ENCODE measurements at places on chromosomes 1 and 21.

DNA sequence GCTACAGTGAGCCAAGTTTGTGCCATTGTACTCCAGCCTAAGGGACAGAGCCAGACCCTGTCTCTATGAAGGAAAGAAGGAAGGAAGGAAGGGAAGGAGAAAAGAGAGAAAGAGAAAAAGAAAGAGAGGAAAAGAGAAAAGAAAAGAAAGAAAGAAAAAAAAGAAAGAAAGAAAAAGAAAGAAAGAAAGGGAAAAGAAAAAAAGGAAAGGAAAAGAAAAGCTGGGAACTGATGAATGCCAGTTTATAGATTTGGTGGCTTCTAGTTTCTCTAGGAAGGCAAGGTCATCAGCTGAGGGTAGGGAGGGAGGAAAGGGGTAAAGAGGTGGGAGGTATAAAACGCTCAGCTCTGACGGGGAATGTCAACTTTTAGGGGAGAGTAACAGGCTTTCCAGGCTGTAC lies 62.3 kb upstream of the AKT3 start:
- DNase-seq, result no peak

DNA sequence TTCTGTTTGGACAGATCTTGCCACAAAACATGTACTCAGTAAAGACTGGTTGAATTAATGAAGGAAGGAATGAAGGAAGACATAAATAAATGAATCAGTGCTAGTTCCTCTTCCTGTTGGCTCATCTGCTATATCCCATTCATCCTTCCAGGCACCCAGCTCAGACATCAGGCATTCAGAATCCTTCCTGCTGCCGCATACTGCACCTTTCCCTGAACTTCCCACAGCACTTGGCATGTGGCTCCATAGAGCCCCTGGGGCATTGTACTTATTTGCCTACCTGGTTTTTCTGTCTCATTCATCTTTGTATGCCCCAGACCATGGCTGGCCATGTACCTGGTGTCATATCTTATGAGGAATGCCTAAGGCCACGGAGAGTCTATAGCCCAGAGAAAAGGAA lies 34.4 kb upstream of the ZNF648 start:
- no peak for DNase-seq

- DNase-seq, result no peak
These were observed 20.4 kb upstream of the RGS16 start for GRCh38 chr1:182624577-182624976.

GRCh38 chr21:29534448-29534847 lies 235.7 kb downstream of the BACH1 start:
- DNase-seq, result no peak

- no peak for DNase-seq
These were observed 62.4 kb upstream of the DIRAS3 start for GRCh38 chr1:68112835-68113243.

GRCh38 chr1:223030871-223031400 lies 112.1 kb downstream of the TLR5 start:
- no peak for DNase-seq

GRCh38 chr1:82731216-82731615 lies 930.5 kb downstream of the ADGRL2 start:
- no peak for DNase-seq

- no peak for DNase-seq
These were observed 117.7 kb upstream of the C1orf174 start for GRCh38 chr1:4017636-4018365.

GRCh38 chr1:33394770-33395169 lies 36.1 kb downstream of the PHC2 start:
- DNase-seq, result no peak

DNA sequence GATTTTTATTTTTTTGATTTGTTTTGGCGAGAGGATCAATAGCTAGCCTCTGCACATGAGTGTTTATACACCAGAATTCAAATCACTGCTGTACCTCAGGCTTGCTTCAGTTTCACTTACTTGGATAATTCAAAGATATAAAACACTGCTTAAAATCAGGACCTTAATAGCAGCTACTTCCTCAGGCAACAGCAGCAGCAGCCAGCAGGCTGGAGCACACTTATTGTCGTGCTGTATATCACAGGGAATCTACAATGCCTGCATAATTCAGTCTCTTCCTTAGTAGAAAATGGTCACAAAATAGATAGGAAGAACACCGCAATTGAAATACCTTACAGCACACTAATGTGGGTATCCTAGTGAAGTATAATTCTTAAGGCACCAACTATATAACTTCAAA lies 497.3 kb downstream of the NEGR1 start:
- DNase-seq, result no peak

DNA sequence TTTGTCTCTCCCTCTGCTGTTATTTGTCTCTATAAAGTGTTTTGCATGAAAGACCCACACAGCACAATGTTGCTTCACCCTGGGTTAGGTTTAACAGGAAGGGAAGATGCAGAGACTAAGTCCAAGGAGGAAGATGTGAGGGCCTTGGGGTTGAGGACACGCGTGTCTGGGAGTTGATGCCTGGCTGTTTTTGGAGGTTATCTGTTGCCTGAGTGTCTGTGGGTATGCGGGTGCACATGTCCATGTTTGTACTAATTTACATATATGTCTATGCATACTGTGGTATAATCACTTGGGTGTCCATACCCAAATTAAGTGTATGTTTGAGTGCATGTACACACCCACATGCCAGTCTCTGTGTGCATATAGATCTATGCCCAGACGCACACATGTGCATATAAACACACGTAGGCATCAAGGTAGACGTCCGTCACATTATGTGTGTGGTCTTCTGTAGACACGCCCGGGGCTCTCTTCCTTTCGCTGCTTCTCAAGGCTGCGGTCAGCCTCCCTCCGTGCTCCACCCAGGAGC lies 962 bp upstream of the MAN1C1 start:
- no peak for DNase-seq

DNA sequence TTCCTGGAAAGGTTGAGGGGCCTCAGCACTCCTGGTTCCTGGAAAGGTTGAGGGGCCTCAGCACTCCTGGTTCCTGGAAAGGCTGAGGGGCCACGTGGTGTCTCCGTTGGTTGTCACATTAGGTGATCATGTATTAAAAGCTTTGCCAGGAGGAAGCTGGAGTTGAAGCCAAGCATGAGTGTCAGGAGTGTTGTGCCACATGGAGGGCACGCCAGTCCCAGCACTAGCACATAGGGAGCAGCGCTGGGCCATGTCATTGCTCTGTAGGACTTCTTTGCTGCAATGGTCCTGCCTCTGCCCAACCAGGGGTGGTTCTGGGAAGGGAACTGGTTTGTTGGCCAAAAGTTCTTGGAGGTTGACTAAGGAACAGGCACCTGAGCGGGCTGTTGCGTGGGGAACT lies 13.3 kb downstream of the ATP5PO start:
- DNase-seq, result no peak

- no peak for DNase-seq
These were observed 43.5 kb upstream of the ADARB1 start for GRCh38 chr21:45030682-45031570.

- DNase-seq, result no peak
These were observed 21.3 kb upstream of the COL16A1 start for GRCh38 chr1:31725134-31725533.

- DNase-seq, result no peak
These were observed 152.4 kb downstream of the TOMM20 start for GRCh38 chr1:234975941-234976860.

GRCh38 chr1:212794561-212795014 lies 2.9 kb downstream of the TATDN3 start:
- DNase-seq, result no peak

GRCh38 chr1:181817091-181817490 lies 244.4 kb downstream of the ZNF648 start:
- no peak for DNase-seq

GRCh38 chr1:96238426-96238825 lies 483.2 kb upstream of the PTBP2 start:
- DNase-seq, result no peak

DNA sequence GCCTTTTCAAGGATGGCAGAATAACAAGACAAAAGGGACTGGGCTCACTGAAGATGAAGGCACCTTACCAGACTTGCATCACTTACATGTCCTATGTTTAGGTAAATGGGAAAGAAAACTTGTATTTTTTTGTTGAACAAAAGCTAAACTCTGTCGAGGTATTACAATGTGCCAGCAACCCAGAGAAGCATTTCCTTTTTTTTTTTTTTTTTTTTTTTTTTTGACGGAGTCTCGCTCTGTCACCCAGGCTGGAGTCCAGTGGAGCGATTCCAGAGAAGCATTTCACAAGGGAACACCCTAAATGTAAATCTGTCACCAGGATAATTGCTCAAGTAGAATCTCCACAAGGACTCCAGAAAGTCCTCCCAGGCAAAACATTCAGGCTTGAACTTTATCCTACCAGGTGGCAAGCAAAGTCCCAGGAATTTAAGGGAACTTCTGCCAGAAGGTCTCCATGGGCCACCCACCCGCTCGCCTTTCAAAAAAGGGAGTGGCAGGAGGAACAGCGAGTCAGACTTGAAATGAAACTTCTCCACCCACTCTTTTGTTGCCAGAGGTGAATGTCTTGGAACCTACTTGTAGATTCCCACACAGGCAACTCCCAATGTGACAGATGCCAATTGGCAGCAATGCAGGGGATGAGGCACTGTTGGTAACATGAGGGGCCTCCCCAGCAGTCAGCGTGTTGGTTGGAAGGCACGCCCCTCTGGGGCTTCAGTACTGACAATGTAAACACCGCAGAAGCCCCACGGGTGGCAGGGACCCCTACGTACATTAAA lies 125.0 kb downstream of the TIAM1 start:
- DNase-seq, result no peak

DNA sequence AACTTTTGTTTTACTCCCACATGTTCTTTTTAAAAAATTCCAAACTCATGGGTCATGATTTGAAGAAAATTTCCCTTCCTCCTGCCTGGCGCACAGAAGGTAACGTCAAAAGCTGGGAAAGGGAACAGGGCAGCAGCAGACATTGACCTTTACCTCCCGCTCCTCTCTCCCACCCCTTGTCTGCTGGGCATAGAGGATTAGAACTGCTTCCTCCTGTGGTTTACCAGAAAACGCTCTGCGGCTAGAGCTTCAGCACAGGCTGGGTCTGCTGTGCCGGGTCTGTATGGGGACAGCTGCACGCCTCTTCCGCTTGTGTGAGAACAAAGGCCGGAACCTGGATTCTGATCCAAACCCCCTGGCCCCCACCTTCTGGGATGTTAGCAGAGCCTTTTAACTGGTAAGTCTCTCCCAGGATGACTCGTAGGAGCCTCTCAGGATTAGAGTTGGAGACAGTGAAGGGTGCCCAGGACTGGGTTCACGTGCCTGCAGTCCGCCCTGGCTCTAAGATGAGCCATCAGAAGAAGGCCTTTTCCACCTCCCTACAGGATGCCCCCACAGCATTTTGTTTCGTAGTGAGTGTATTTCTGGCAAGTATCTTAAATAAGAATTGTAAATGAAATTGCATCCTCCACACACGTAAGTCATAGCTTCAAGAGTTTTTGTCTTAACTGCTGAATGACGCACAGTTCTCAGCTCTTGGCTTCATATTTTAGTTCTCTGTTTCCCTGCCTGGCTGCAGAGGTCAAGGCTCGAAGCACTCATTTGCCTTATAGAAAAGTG lies 5.2 kb downstream of the H6PD start:
- no peak for DNase-seq

- no peak for DNase-seq
These were observed 12.3 kb downstream of the ZRANB2 start for GRCh38 chr1:71068325-71069240.

- no peak for DNase-seq
These were observed 214.7 kb upstream of the EDN2 start for GRCh38 chr1:41698916-41699860.

GRCh38 chr1:2617971-2618470 lies 14.8 kb downstream of the MMEL1 start:
- DNase-seq, result no peak

DNA sequence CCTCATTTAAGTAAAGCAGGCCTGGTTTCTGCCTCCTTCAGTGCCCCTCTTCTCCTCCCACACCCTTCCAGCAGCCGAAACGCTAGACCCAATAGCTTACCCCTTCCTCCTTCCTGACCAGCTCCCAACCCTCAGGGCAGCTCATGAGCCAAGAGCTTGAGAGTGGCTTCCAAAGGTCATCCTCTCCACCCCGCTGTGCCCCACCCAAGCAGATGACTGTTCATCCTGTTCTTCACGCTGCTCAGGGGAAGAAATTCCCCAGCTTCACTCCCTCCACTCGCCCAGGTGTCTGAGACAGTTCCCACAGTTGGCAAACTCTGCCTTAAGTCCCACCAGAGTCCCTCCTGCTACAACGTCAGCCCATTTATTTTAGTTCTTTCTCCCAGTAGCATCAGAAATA lies 23.4 kb downstream of the ARHGEF19 start:
- DNase-seq, result no peak

DNA sequence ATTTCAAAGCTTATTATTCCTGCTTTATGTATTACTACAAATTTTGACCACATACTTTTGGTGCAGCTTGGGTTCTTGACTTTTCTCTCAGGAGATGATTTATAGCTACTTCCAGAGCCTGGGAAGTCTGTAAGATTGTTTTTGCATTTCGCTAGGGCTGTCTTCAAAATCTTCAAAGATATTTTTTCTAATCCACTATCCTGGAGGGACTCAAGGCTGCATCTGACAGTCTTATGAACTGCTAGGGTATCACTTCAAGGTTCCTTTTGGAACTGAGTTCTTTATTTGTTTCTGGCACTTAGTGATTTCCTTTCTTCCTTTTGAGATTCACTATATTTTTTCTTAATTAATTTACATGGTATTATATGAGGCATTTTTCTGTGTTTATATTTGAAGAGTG lies 90.0 kb upstream of the LYPLAL1 start:
- no peak for DNase-seq

GRCh38 chr1:84742653-84743052 lies 52.4 kb upstream of the SSX2IP start:
- DNase-seq, result no peak

- no peak for DNase-seq
These were observed 17.1 kb upstream of the PLPPR4 start for GRCh38 chr1:99247199-99247598.

- no peak for DNase-seq
These were observed 10.3 kb upstream of the KCNE1 start for GRCh38 chr21:34522284-34522683.

DNA sequence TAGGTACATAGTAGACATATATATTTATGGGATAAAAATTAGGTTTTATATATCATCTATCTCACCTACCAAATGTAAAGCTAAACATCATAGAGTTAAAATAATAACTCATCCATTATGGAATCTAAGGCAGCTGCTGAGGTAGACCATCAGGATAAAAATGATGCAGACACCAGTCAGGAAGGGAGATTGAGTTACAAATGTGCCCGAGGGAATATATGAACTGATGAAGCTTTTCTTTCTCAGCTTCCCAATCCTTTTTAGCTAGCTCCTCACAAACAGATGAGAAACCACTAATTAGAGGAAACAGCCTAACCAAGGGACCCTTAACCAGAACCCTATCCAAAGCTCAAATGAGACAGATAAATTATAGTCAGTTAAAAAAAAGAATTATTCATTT lies 20.9 kb downstream of the TTLL7 start:
- DNase-seq, result no peak

DNA sequence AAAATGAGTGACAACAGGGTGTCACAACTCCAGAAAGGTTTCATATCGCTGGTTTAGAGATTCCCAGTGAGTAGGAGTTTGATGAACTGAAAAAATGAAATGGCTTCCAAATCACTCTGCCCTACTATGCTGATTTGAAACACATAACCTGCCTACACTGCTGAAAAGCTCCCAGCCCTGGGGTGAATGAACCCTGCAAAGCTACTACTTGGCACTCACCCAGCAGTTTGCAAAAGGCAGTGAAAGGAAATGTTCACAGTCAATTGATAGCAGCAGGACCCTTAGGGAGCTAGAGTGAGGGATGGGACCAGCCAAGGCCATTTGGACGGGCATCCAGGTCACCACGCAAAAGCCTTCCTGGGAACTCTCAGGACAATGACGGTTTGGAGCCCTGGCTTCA lies 44.4 kb upstream of the SRP9 start:
- no peak for DNase-seq

- no peak for DNase-seq
These were observed 75.7 kb upstream of the NRIP1 start for GRCh38 chr21:15140321-15141019.

Measured in stimulated activated CD4-positive, alpha-beta T cell treated with anti-CD3 and anti-CD28 coated beads, Interleukin-1b, Interleukin-23, amount 100 ng/mL, for 1 hour (primary cell).